ENCODE measurements at places on chromosomes 6 and 20. TPM values are rescaled to one million over a fixed set of nuclear protein-coding genes. Genes with fewer than 3 reads are reported as not detected.
A peak's percentile ranks its signal among the peaks of the same experiment; 100 is the strongest.

DNA sequence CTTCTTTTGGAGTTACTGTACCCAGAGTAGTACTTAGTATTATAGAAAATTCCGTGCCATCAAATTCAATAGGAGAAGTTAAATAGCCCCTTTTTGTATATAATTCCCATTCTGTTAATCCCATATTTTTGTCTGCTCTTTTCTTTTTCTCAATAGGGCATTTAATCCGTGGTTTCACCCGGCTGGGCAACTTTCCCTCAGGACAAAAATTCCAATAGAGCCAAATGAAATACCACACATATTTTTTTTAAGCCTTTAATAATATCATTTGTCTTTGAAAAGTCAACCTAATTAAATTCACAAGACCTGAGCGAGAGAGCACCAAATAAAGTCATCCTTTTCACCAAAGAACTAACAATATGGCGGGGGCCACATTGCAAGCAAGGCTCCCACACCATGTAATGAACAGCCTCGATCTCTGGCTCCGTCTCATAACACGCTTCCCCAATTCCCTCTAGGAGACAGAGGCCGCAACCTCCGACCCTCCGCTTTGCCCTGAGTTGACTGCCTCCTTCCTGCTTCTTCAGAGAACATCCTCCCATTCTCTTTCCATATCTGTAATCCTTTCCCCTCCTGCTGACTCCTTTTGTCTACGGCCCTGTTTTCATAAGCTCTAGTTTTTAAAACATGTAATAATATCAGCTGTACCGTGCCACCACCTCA is 13.6 kb downstream of the NHSL1 start:
- DNase-seq: no peak

LRRC73 gene
- total RNA-seq: 0.18 TPM

GRCh38 chr6:25564943-25565342 is 87.1 kb upstream of the SCGN start:
- no peak for DNase-seq

AARS2 gene
- total RNA-seq: 17.5 TPM

TPD52L1 gene
- 1.4 TPM for total RNA-seq

GRCh38 chr20:49276161-49276960 is 1.5 kb downstream of the ZNFX1 start:
- peak; percentile 73 for DNase-seq

LPA gene
- total RNA-seq: not detected

- DNase-seq: no peak
These were observed 17.6 kb upstream of the ADRM1 start for GRCh38 chr20:62285151-62285550.

GFRAL gene
- not detected for total RNA-seq

GRCh38 chr20:61776491-61777075 is 289.1 kb downstream of the TAF4 start:
- no peak for DNase-seq

DNAJC5 gene
- total RNA-seq: 34.3 TPM

- no peak for DNase-seq
These were observed 139.6 kb upstream of the NOX3 start for GRCh38 chr6:155595284-155595683.

- DNase-seq: no peak
These were observed 222.1 kb downstream of the TMEM200A start for GRCh38 chr6:130587778-130588520.

DNA sequence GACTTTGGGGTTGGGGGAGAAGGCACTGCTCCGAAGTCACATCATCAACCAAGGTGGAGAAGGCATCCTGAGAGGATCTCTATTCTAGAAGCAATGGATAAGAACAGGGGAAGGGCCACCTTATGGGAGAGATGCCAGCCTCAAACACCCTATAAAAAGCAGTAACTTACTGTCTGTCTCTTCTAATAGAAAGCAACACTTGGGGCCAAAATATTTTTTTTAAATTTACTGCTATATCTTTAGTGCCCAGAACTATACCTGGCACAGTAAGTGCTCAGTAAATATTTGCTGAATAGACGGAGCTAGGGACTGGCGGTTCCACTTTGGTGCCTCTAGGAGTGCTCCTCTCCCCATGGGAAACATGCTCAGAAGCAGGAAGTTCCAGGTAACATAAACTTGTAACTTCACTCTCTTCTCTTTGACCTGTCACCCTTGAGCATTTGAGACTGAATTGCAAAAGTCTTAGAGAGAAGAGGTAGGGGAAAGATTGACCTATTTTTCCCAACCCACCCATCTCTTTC is 807 bp upstream of the OTOR start:
- DNase-seq: no peak

AGER gene
- 24.4 TPM for total RNA-seq

GRCh38 chr20:63689046-63690002 is 7.1 kb upstream of the TNFRSF6B start:
- peak; percentile 6 for DNase-seq

- DNase-seq: peak; percentile 65
These were observed 84.3 kb upstream of the TAB2 start for GRCh38 chr6:149233056-149233715.

NUDT3 gene
- 13.6 TPM for total RNA-seq

GLP1R gene
- 0.94 TPM for total RNA-seq

DNA sequence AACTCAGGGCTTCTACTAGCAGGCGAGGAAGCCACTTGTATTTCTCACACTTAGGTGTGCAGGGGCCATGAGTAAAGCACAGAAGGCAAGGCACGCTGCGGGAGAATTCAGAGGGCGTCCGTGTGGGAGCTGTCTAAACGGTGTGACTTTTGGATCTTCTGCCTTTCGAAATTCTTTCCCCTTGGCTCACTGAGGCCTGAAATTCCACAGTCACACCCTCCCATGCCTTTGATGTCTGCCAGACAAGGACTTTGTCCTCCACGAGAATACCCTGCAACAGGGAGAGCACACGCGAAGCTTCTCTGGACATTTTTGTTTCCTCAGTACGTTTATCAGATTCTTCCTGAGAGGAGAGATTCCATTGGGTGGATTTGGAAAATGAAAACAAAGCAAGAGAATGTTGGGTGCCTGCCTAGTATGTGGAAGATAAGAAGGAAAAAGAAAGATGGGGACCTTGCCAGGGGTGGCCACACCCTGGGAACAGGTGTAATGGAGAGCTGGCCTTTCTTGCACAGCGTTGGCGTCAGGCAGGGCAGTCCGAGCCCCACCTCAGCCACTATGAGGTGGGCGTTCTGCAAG is 235.7 kb downstream of the MYLK4 start:
- DNase-seq: no peak

LRP11 gene
- 5.1 TPM for total RNA-seq

KCNK17 gene
- not detected for total RNA-seq

OR14J1 gene
- total RNA-seq: not detected

DNA sequence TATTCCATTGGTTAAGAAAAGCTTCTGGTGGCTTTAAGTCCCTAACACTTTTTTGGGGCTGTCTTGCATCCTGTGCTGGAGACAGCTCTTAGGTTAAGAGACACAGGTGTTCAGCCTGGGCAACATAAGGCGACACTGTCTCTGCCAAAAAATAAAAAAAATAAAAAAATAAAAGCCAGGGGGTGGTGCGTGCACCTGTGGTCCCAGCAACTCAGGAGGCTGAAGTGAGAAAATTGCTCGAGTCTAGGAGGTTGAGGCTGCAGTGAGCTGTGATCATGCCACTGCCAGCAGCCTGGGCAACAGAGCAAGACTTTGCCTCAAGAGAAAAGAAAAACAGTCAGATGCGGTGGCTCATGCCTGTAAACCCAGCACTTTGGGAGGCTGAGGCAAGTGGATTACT is 55.6 kb upstream of the ZMYND8 start:
- no peak for DNase-seq

DNA sequence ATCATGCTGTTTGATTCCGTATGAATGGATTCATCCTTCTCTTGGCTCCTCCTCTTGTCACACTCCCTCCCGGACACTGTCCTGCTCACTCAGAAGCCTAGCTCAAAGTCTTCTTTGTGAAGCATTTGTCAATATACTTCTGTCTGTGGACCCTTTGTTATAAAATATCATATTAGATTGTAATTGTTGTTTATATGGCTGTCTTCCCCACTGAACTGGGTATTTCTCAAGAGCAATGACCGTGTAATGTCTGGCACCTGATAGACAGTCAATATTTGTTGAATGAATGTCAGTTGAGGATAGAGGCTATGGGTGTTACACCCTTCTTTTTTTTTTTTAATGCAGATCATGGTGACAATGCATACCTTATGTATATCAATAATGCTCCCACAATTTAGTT is 335.3 kb downstream of the SOX4 start:
- DNase-seq: no peak

DNA sequence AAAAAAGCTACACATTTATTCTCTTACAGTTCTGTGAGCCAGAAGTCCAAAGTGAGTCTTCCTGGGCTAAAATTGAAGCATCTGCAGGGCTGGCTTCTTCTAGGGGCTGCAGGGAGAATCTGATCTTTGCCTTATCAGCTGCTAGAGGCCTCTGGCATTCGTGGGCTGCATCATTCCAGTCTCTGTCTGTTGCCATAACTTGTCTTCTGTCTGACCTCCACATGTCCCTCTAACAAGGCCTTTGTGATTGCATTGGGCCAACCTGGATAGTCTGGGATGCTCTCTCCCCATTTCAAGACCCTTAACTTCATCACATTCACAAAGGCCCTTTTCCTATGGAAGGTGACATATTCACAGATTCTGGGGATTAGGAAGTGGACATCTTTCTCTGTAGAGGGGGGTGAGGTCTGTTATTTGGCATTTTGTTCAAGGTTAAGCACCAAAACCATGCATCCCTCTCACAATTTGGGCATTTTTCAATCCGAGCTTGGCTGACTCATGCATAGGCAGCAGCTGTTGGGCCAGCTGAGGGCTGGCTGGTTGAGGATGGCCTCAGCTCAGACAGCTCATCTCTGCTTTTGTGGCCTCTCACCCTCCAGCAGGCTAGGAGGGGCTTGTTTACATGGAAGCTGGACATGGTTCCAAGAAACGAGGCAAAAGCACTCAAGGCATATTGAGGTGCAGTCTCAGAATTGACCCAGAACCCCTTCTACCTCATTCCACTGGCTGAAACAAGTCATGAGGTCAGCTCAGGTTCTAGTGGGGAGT is 116.1 kb upstream of the NXT1 start:
- no peak for DNase-seq

ANKRD6 gene
- total RNA-seq: 2.8 TPM

SLC22A3 gene
- total RNA-seq: not detected

DNA sequence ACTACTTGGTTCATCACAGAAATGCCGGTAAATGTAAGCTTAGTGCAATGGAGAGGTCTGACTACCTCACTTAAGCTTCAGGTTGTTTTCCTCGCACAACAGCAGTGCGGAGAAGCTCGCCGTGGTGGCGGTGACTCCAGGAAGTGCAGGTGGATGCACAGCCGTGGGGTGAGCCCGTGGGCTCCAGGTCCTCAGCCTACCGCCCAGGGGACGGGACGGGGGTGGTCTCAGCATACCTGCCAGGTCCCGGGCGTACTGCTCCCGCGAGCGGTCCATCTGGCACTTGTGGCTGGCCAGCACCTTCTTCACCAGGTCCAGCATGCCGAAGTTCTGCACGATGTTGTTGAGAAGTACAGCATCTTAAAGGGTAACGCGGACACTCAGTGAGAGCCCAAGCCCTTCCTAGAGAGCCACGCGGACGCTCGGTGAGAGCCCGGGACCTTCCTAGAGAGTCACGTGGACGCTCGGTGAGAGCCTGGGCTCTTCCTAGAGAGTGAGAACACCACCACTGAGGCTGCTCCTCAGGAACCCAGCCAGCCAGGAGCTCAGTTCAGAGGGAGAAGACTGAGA is 17.8 kb upstream of the HELZ2 start:
- no peak for DNase-seq

APCDD1L gene
- total RNA-seq: not detected

Data from activated CD4-positive, alpha-beta T cell treated with anti-CD3 and anti-CD28 coated beads for 36 hours (primary cell).